ENCODE measurements at places on chromosomes 16 and 17.

- no peak for DNase-seq
Measured at GRCh38 chr17:34859652-34860051, 101.6 kb downstream of the CCT6B start.

- DNase-seq: no peak
Measured at GRCh38 chr17:62657690-62658089, 30.2 kb downstream of the MRC2 start.

DNA sequence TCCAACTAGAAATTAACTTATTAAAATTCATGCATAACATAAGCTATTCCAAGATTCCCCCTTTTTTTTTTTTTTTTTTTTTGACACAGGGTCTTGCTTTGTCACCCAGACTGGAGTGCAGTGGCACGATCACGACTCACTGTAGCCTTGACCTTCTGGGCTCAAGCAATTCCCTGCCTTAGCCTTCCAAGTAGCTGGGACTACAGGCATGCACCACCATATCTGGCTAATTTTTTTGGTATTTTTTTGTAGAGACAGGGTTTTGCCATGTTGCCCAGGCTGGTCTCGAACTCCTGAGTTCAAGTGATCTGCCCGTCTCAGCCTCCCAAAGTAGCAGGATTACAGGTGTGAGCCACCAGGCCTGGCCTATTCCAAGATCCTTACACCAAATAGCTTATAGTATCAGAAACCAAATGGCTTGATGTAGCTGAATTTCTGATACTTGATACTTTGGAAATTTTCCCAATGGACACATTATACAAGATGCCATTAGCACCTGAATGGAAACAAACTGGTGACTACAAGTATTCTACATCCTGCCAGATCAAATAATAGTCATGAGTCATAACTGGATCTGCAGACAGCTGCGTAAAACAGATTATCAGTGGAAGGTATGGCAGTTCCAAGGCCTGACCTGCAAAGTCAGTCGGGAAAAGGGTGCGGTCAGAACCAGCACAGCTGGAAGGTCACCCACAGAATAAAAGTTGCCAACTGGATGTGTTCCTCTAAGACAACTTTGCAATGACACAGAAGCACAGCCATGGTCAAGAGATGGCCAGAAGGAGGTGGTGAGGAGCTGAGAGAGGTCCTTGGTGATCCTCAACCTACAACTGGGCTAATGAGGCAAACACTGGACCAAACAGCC lies 14.5 kb downstream of the TUBG1 start:
- DNase-seq: no peak

- no peak for DNase-seq
Measured at GRCh38 chr16:29876217-29876593, 13.2 kb upstream of the CDIPT start.

DNA sequence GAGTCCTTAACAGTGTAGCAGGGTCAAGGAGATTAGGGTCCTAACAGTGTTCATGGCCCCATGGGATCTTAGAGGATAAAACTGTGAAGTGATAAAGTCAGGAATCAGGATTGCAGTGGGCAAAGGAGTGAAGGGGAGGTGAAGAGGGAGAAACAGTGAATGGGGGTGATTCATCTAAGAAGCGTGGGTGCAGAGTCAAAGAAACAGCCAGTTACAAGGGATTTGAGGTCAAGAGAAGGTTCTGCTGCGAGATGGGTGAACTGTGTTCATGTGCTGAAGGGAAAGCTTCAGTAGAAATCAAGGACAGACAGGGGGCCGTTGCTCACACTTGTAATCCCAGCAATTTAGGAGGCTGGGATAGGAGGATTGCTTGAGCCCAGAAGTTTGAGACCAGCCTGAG lies 5.9 kb downstream of the GTF3C1 start:
- no peak for DNase-seq

- no peak for DNase-seq
Measured at GRCh38 chr17:28306954-28307401, 12.0 kb upstream of the TMEM97 start.

- no peak for DNase-seq
Measured at GRCh38 chr16:49399594-49400364, 26.2 kb downstream of the C16orf78 start.

DNA sequence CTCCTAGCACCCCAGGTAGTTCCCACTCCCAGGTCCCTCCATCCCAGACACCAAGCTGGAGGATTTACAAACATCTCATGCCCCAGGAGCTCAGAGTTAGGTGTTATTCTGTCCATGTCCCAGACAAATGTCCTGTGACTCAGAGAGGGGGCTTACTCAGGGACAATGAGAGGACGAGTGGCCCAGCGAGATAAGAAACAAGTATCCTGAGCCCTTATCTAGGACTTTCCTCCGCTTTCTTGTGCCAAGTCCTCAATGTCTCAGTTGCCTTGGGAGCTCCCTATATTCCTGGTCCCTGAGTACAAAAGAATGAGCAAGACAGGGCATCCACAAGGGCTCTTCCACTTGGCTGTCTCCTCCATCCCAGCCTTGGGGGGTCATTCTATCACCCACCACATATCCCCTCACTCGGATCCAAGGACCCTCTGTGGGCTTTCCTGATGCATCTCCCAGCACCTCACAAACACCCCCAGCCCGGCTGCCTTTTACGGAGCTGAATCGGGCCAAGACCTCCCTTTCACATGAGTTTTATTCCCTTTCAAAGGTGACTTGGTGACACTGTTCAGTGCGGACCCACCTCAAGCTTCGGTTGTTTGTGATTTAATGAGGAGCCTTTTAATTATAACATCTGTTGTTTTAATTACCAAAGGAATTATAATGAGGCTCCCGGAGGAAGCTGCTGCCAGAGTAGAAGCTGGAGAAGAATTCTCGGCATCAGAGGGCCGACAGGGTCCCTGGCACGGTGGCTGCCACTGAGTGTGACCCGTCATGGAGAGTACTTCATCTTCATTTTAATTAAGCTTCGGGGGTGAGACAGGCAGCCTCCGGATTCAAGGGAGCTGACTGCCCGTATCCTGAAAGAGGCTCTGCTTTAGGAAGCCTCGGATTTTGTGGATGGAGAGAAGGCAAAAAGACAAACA lies 121.5 kb downstream of the WSCD1 start:
- DNase-seq: no peak

DNA sequence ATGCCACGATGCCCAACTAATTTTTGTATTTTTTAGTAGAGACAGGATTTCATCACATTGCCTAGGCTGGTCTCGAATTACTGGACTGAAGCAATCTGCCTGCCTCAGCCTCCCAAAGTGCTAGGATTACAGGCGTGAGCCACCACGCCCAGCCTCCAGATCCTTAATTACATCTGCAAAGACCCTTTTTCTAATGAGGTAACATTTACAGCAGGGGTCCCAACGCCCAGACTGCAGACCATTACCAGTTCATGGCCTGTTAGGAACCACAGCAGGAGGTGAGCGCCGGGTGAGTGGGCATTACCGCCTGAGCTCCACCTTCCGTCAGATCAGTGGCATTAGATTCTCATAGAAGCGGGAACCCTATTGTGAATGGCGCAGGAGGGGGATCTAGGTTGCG lies 4.0 kb upstream of the RAB11FIP4 start:
- no peak for DNase-seq

DNA sequence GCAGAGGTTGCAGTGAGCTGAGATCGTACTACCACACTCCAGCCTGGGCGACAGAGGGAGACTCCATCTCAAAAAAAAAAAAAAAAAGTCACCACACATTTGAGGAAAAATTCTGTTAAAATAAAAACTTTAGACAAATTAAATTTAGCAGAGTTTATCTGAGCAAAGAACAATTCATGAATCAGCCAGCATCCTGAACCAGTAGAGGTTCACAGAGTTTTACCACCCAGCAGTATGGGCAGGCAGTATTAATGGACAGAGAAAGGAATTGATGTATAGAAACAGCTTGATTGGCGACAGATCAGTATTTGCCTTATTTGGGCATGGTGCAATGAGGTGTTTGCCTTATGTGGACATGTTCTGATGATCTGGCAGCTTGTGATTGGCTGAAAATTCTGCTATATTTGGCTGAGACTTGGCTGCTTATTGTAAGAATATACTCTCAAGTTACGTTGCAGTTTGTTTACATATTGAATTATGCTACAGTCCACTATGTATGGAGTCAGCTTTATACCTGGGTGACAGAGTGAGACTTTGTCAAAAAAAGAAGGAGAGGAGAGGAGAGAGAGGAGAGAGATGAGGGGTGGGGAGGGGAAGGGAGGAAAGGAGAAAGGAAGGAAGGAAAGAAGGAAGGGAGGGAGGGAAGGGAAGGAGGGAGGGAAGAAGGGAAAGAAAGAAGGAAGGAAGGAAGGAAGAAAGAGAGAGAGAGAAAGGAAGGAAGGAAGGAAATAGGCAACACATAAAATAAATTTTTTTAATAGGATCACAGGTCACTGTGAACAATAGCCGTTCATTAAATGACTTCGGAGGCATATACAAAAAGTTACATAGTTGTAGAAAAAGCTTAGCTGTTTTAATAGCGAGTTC lies 14.6 kb downstream of the ABCC3 start:
- DNase-seq: no peak

DNA sequence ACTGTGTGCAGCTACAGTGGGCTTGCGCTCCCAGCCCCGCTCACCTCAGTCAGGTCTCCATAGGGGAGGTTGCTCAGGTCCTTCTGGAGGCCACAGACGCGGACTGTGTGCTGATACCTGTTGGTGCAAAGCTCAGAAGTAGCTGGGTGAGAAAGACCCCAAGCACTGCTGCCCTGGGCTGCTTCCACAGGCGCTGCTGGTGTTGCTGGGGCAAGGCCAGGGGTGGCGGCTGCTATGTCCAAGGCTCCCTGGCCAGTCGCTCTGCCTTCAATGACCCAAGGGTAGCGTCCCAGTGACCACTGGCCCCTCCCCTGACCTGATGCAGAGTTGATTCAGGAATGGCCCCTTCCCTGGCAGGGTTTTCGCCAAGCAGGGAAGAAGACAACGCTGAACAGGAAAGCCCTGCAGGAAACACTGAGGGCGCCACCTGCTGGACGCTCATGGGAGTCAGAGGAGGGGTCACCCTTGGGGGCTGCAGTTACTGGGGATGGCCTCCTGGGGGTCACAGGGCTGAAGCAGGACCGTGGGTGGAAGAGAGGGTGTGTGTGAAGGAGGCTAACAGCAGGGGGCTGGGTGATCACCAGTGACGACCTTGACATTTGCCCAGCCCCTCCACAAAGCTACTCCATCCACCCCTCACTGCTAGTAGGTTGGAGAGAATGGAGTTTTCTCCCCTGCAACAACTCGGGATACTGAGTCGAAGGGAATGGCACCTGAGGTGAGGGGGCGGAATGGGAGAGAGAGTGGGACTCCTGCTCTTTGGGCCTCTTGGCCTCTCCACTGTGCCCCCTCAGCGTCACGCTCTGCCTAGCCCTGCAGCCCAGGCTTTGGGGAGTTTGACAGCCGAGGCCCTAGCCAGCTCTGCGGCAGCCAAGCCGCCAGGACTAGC lies 38.3 kb downstream of the ABCC12 start:
- peak; percentile 23 for DNase-seq

DNA sequence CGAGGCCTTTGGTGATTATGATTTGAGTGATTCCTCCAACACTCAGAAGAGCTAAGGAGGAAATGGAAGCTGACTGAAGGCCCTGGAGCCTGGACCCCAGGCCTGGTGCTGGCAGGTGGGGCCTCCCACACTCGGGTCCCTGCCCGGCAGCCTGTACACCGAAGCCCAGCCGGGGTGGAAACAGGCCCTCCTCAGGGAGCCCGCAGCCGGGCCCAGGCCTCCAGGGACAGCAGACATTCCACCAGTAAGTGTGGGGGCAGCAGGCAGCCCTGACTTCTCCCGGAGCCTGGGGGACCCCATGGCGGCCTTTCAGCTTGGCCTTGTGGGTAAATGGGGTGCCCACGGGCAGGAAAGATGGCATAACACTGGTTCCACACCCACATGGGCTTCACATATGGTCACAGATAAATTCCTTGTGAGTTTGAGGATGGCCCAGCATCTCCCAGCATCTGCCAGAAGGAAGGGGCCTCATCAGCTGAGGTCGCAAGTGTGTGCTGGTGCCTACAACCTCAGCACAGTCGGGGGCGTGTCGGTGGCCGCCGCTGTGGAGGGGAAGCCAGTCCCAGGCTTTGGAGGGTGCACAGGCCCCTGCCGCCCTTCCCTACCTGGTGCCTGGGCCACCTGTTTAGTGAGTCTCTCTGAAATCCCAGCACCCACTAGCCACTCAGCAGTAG lies 29.2 kb upstream of the SLC38A10 start:
- no peak for DNase-seq

- no peak for DNase-seq
Measured at GRCh38 chr16:26195225-26195624, 503.5 kb downstream of the HS3ST4 start.

- DNase-seq: no peak
Measured at GRCh38 chr17:75950421-75950820, 9.6 kb upstream of the FBF1 start.

DNA sequence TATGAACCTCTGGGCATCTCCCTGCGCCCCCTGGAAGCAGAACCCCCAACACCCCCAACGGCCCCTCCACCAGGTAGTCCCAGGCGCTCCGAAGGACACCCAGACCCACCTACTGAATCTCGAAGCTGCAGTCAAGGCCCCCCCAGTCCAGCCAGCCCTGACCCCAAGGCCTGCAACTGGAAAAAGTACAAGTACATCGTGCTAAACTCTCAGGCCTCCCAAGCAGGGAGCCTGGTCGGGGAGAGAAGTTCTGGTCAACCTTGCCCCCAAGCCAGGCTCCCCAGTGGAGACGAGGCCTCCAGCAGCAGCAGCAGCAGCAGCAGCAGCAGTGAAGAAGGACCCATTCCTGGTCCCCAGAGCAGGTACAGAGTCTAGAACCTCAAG lies 1.5 kb downstream of the BCL6B start:
- DNase-seq: no peak

DNA sequence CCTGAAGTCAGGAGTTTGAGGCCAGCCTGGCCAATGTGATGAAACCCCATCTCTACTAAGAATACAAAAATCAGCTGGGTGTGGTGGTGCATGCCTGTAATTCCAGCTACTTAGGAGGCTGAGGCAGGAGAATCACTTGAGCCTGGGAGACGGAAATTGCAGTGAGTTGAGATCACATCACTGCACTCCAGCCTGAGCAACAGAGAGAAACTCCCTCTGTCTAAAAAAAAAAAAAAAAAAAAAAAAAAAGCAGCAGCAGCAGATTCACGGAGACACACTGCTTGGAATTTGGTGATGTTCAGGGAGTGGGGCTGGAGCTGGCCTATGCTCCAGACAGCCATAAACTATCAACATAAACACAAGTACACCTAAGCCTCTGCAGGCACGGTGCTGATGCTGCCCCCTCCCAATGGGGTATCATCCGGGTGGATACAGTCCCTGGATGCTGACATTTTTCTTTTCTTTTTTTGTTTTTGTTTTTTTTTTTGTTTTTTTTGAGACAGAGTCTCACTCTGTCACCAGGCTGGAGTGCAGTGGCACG lies 39.6 kb upstream of the RHOT1 start:
- no peak for DNase-seq

DNA sequence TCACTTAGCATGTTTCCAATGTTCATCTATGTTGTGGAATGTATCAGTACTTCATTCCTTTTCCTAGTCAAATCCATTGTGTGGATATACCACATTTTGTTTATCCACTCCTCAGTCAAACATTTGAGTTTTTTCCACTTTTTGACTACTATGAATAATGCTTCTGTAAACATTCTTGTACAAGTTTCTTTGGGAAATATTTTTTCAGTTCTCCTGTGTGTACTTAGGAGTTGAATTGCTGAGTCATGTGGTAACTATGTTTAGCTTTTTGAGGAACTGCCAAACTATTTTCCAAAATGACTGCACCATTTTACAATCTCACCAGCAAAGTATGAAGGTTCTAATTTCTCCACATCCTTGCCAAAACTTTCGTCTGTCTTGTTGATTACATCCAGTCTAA lies 223.7 kb upstream of the AXIN2 start:
- no peak for DNase-seq

- no peak for DNase-seq
Measured at GRCh38 chr17:11986179-11986941, 10.9 kb downstream of the ZNF18 start.

Measured in NCI-H1694 treated with DMSO at 0.1 percent for 48 hours (cell line).